ENCODE measurements at places on chromosomes 7 and 10.

DNA sequence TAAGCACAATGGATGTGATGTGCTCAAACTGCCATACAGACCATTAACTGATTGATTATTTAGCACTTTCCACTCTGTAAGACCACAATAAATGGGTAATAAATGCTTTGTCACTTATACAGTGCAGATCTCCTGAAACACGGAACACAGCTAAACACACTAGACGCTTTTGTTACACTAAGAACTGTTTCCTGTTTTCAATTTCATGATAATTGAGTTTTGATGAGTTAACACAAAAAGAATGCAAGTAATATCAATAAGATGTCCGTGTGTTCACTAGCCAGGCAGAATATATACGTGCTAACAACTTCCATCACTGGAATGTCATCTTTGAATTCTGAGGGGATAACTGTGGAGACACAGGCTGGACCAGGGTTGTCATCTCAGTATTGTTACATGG is 178.8 kb downstream of the SKAP2 start:
- DNase-seq = no peak

DNA sequence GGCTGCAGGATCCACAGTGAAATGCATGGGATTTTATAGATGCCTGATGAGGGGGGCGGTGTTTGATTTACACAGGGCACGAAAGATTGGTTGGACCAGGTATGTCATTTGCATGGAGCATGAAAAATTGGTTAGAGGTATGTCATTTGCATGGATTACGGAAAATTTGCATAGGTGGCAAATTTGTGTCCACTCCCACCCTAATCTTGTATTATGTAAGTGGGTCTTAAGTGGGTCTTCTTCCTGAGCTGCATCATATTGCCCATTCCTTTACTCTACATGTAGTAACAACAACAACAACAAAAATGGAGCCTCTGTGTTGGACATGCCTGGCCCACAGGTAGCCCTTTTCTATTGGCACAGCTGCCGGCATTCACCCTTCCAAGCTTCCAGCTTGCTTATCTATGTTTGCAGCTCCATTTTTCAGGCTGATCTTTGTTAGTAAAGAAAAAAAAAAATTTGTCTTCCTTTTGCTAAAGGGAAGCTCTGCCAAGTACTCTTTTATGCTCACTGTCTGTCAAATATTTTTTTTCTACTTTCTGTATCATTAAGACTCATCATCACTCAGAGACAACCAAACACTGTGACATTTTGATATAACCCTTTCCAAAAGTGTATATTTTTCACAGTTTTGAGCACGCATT is 10.3 kb upstream of the ZNF273 start:
- DNase-seq = no peak

- no peak for DNase-seq
Measured at GRCh38 chr10:13820964-13821337, 234.2 kb downstream of the PRPF18 start.

GRCh38 chr7:10655031-10655430 is 318.6 kb upstream of the PHF14 start:
- no peak for DNase-seq

DNA sequence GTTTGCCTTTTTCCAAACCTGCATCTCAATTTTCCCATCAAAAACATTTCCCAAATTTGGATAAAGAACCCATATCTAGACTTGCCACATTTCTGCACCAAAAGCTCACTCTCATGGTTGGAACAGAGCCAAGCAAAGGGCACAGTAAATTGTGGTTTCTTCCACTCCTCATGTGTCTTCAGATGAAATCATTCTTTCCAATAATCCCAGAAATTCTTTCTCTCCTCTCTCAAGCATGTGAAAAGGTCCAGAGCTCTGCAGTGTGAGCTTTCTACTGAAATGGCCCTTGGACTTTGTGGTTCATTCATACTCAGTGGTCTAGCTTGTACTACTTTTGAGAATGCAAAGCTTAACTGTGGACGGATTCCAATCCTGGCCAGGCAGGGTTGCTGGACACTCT is 19.8 kb downstream of the PRSS2 start:
- no peak for DNase-seq

DNA sequence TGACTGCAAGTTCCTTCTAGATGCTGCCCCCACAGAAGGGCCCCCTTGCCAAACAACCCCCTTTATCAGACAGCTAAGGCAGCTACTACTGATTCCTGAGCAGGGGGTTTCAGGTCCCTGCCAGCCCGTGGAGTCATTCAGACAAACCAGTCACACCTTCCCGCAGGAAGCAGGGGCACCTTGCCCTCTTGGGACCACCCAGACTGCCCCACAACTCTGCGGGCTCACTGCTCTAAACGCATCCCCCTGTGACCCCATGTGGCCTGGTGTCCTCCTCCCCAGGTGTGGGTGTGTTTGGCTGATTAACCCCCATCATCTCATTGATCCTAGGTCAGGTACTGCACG is 298.9 kb downstream of the TCERG1L start:
- no peak for DNase-seq

DNA sequence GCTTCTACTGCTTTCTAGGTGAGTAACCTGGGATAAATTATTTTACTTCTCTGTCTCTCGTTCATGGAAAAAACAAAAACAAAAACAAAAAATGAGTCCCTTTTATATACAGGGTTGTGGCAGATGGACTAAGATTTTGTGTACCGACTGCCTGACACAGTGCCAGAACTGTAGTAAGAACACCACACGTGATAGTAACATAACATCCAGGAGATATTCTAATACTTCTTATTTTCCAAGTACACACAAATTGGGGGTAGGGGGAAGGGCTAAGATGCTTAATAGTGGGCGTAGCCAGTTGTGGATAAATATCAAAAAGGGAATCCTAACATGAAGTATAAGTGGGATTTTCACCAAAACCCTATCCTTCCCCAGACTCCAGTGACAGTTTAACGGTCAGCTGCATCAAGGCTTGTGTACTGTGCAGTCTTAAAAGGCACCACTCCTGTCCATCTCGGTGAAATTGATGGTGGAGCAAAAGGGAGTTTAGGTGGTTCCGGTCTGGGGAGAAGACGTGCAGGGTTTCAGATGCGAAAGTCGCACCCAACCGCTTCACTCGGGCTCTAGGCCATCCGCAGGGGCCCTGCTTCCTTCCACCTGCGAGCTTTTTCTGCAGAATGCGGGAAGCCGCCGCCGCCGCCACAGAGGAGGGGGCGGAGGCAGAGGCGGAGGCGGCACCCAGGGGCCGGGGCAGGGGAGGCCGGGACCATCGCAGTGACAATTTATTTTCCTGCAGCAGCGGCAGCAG is at the start of gene STAMBPL1:
STAMBPL1 (plus strand) TSS at position 712 of the 748 bp plus-strand sequence. CDS start 21,464 bp downstream, outside the sequence.
- no peak for DNase-seq

- no peak for DNase-seq
Measured at GRCh38 chr7:158623241-158623640, 35.6 kb upstream of the PTPRN2 start.

DNA sequence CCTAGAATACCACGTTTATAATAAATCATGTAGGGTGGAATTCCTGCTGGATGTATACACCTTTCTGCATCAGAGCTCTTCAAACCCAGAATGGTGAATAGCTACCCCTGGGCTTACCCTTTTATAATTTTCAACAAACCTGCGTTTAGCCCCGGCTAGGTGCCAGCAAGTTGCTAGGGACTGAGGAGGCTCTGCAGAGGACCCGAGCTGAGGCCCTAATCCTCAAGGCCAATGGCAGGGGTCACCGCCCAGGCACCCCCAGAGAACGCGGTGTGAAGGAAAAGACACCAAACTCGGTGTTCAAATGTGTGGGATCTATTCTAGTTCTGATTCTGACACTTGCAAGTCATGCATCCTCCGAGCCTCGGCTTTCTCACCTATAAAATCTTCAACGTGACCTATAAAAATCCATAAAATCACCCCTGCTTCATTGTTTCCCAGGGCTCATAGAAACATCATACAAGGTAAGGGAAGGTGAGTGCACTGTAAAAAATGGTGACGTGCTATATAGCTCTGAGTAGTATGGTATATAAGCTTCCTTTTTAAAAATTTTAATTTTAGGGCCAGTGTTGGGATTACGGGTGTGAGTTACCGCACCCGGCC is 2.5 kb upstream of the ANXA11 start:
- DNase-seq = no peak

- DNase-seq = no peak
Measured at GRCh38 chr7:151542606-151543130, 23.0 kb upstream of the RHEB start.

DNA sequence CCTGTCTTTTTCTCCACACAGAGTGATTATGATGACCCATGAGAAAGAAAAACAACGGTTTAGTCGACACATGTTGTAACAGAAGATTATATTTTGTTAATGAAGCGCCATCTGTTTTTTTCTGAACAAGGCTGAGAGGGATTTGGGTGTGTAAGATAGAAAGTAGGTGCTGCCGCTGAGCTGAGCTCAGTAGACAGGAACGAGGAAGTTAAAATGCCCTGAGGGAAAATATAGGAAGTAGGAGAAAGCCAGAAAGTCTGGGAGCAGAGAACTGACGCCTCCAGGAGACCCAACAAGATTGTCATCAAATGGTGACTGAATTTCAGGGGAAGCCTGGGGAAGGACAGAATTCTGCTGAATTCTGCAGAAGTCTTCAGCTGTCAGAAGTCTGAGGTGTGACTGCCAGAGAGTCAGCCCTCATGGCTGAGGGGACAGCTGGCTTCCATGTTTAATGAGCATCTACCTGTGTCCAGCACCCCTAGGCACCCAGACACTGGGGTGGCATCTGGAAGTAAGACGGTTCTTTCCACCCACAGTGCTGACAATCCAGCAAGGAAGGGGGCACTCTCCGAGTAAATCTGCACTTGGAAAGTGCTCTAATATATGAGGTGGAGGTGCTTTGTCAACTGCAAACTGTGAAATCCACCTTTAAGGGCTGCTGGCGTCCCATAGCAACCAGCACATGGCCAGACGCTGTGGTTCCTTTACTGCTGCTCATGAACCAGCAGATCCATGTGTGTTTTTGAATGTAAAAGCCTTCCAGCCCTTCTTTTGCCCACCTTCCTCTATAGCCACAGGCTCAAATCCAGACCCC is 12.5 kb upstream of the TSPAN15 start:
- DNase-seq = peak; percentile 54

DNA sequence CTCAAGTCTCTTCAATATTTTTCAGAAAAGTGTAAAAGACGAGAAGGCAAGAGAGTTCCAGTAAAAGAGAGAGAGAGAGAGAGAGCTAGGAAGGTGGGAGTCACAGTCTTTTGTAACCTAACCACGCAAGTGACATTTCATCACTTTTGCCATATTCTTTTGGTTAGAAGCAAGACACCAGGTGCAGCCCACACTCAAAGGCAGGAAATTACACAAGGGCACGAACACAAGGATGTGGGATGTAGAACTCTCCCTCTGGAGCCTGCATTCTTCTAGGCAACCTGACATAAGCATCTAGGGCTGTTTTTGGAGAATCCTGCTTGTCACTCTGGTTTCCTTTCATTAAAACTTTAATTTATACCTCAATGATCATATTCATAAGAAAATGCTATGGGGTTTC is 1213.1 kb downstream of the DNAJB9 start:
- no peak for DNase-seq

- DNase-seq = peak; percentile 47
Measured at GRCh38 chr10:69716711-69717560, 84.8 kb upstream of the COL13A1 start.
